Erythroblast (primary cell): ENCODE measurements at places on chromosomes 3 and 15.

DNA sequence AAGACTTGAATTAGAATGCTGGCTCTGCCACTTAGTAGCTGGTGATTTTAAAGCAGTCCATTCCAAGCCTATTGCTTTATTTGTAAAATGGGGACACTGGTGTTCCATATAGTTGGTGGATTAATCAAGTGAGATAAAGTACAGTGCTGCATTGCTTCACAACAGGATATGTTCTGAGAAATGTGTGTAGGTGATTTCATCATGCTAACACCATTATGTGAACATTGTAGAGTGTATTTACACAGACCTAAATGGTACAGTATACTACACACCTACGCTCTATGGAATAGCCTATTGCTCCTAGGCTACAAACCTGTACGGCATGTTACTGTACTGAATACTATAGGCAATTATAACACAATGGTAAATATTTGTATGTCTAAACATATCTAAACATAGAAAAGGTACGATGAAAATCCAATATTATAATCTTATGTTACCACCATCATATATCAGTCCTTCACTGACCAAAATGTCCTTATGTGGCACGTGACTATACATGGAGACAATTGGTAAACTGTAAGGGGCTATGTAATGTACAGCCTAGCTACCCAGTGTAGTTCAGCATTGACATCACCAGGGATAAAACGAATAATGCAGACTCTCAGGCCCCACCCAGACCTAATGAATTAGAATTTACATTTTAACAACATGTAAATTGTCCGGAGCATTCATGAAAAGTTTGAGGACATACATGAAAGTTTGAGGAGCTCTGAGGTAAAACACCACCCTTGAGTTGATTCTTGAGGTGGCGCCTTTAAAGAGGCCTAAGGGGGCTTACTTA is 121.4 kb upstream of the BFSP2 start:
- DNase-seq: no peak

- no peak for DNase-seq
Observed at GRCh38 chr3:196697270-196697669, 14.8 kb downstream of the CEP19 start.

DNA sequence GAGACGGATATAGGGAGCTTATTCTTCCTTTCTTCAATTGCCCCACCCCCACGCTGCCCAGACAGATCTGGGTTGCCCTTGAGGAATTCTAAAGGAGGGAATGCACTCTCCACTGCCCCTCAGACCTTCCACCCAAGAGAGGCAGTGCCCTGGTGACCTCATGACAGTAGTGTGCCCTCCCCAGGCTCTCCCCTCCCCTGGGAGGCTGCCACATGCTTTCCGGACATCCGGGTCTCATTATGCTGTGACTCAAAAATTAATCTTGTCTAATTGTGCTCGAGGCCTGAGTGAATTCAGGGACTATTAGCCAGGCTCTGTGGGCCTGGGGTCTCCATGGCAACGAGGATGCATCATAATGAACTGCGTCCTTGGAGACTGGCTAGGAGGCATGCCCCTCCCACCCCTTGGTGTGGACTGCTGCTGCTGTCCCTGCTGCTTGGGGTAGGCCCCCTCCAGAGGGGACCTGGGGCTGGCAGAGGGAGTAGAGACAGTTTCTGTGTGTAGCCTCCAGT is 20.8 kb downstream of the CORO2B start:
- no peak for DNase-seq

- peak; percentile 9 for DNase-seq
Observed at GRCh38 chr3:45832699-45833098, 9.2 kb downstream of the LZTFL1 start.

DNA sequence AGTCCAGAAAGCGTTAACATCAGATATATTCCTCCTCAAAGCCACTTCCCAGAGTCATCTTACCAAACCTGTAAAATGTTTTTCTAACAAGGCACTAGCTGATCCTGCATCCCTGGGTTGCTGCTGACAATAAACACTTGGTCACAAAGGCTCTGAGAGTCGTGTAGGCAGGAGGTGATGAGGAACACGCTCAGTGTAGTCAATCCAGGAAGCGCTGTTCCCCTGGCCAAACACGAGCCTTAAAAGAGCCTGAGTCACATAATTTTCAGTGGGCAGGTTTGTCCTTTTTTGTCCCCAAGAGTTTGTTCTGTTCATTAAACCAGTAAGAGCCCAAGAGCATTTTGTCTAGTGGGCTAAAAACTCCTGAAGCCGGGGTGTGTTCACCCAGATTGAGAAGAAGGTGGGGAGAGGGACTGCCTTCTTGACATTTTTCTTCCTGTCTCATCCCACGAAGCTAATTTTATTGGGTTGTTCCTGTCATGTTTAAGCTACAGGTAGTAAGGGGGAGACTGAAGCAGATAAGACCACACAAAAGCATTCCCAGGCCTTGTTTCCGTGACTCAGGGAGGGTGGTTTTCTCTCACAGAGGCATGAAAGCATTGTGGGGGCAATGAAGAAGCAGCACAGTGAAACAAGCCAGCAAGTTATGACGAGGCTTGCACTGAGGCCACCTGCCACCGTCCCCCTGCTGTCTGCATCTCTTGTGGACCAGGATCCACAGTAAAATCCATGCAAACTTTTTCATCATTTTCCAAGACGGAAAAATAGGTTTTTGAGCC is 73.7 kb downstream of the FOXB1 start:
- no peak for DNase-seq

GRCh38 chr3:114408736-114409670 is 115.2 kb downstream of the TIGIT start:
- DNase-seq: no peak

DNA sequence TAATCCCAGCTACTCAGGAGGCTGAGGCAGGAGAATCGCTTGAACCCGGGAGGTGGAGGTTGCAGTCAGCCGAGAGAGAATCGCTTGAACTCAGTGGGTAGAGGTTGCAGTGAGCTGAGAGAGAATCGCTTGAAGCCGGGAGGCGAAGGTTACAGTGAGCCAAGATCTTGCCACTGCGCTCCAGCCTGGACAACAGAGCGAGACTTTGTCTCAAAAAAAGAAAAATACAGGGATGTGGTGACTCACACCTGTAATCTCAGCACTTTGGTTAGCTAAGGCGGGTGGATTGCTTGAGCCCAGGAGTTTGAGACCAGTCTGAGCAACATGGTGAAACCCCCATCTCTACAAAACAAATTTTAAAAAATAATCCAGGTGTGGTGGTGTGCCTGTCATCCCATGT is 26.8 kb downstream of the UBE2E1 start:
- DNase-seq: no peak

DNA sequence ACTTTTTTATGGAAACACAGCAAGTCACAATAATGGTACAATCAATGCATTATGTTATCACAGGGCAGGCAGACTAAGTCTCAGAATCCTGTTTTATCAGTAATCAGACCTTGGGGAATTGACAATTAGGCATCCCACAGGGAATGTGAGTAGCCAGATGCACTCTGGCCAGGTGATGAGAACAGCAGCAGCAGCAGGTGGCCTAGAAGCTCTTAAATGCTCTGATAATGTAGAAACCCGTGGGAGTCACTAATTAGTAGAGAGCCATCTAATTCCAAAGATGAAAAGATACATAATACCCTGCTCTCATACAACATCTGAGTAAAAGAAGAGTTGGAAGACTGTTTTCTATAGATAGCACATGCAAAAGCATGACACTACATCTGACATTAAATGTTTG is 12.6 kb downstream of the CEP152 start:
- DNase-seq: no peak

DNA sequence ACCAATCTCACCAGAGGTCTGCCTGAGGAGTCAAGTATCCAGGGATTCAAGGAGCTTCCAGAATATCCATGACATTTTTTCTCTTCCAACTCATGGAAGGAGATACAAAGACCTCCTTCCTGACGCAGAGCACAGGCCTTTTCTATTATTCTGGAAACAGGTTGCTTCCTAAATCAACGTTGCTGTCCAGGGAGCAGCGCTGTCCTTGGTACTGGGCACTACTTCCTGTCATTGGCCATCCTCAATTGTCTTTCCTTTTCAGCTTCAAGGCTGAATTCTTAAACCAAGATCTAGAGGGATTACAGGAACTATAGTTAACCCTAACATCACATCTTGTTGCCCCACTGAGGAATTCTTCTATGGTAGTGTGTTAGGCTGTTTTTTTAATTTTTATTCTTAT is 50.4 kb upstream of the TBC1D21 start:
- no peak for DNase-seq

DNA sequence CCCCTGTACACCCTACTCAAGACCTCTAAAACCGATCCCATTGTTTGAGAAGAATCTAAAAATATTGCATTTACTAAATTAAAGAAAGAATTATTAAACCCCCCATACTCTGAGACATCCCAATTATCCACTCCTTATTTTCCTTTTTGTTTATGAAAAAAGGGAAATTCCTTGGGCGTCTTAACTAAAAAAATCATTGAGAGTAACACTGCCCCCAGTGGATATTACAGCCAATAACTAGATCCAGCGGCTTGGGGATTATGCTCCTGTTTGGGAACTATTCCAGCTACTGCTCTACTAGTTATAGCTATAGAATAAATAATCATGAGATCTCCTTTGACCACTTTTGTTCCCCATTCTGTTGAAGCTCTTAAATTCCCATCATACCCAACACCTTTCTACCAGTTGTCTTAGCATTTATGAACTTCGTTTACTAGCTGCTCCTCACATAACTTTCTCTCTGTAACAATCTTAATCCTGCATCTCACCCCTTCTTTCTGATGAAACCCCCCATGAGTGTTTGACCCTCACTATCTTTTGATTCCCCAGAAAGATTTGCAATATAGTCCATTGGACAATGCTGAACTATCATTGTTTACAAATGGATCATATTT is 12.7 kb upstream of the CFAP91 start:
- DNase-seq: peak; percentile 20
